Breast epithelium (tissue), 4 donors: ENCODE measurements at places on chromosomes 7 and 10. TPM values are rescaled to one million over a fixed set of nuclear protein-coding genes. Genes with fewer than 3 reads are reported as not detected.

The KCNH2 gene
- 0.29 TPM for total RNA-seq

The OR2A12 gene
- total RNA-seq = not detected

The CDC14C gene
- total RNA-seq = not detected

The SLC13A4 gene
- total RNA-seq = 0.32 TPM

The SYPL1 gene
- total RNA-seq = 96.2 TPM

The C10orf105 gene
- 0.29 TPM for total RNA-seq

The CALML3 gene
- total RNA-seq = not detected

The VWA2 gene
- 0.48 TPM for total RNA-seq

The TEX47 gene
- total RNA-seq = not detected

The CPN1 gene
- total RNA-seq = not detected

The TMEM236 gene
- 0.59 TPM for total RNA-seq

- H3K36me3 ChIP-seq = no peaks in the 10 kb centered on the region
- no peaks in the 10 kb centered on the region for H3K4me1 ChIP-seq
- DNase-seq = no peak
- no peak overlapping the region for H3K4me3 ChIP-seq
- H3K27me3 ChIP-seq = no peaks in the 10 kb centered on the region
Observed at GRCh38 chr7:14598978-14599377, 303.6 kb downstream of the DGKB start.

GRCh38 chr7:17043012-17043877 is 161.5 kb upstream of the AGR3 start:
- H3K4me3 ChIP-seq = no peak overlapping the region
- DNase-seq = no peak
- no peaks in the 10 kb centered on the region for H3K36me3 ChIP-seq
- H3K27ac ChIP-seq = peak overlapping the region; percentile 27
- H3K4me1 ChIP-seq = no peaks in the 10 kb centered on the region

- no peak overlapping the region for H3K4me3 ChIP-seq
- no peak overlapping the region for H3K27ac ChIP-seq
- H3K27me3 ChIP-seq = no peaks in the 10 kb centered on the region
- no peaks in the 10 kb centered on the region for H3K4me1 ChIP-seq
Observed at GRCh38 chr7:24318326-24318725, 34.3 kb downstream of the NPY start.

DNA sequence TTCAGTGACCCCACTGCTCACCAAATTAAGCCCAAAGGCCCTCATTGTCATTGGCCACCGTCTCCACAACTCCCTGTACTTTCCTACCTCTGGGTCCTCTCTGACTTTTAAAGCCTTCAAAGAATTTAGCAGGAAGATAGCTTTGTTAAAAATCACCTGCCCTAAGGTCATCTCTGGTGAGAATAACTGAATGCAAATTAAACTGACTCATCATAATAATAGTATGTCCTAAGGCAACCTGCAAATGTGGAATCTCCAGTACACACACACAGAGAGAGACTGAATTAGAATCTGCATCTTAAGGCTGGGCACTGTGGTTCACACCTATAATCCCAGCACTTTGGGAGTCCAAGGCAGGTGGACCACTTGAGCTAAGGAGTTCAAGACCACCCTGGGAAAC is 24.1 kb downstream of the OAT start:
- H3K27ac ChIP-seq = no peak overlapping the region
- H3K4me3 ChIP-seq = no peak overlapping the region
- no peaks in the 10 kb centered on the region for H3K27me3 ChIP-seq
- H3K4me1 ChIP-seq = no peaks in the 10 kb centered on the region
- DNase-seq = no peak

GRCh38 chr7:50596484-50596883 is 31.3 kb upstream of the DDC start:
- H3K36me3 ChIP-seq = no peaks in the 10 kb centered on the region
- DNase-seq = no peak
- no peaks in the 10 kb centered on the region for H3K27me3 ChIP-seq
- H3K4me1 ChIP-seq = no peaks in the 10 kb centered on the region
- no peak overlapping the region for H3K27ac ChIP-seq

DNA sequence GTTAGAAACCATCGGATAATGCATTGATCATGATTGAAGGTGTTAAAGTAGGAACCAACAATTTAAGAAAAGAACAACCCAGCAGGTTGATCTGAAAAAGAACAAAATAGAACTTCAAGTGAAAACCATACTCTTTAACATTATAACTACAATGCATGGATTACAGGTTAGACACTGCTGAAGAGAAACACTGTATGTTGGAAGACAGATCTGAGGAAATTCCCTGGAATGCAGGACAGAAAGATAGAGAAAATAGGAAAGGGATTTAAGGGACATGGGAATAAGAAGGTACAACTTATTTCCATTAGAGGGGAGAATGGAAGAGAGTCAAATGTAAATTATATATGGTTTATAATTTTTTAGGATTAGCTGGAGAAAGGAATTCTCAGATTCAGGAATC is 303.3 kb downstream of the DNAJB6 start:
- DNase-seq = no peak
- no peaks in the 10 kb centered on the region for H3K4me1 ChIP-seq
- H3K36me3 ChIP-seq = no peaks in the 10 kb centered on the region
- H3K27ac ChIP-seq = no peak overlapping the region
- H3K4me3 ChIP-seq = no peak overlapping the region

GRCh38 chr10:14253079-14253478 is 77.6 kb downstream of the FRMD4A start:
- H3K4me3 ChIP-seq = no peak overlapping the region
- DNase-seq = no peak
- H3K27me3 ChIP-seq = no peaks in the 10 kb centered on the region

- H3K4me1 ChIP-seq = peaks cover 18% of the 10 kb centered on the region
- H3K27ac ChIP-seq = peak overlapping the region; percentile 83
- no peaks in the 10 kb centered on the region for H3K36me3 ChIP-seq
- H3K4me3 ChIP-seq = no peak overlapping the region
Observed at GRCh38 chr10:113001599-113002448, 51.8 kb downstream of the TCF7L2 start.

GRCh38 chr7:1130021-1130990 is 29.7 kb downstream of the ZFAND2A start:
- no peaks in the 10 kb centered on the region for H3K4me1 ChIP-seq
- no peaks in the 10 kb centered on the region for H3K27me3 ChIP-seq
- DNase-seq = no peak

GRCh38 chr7:143929224-143929920 is 5.7 kb upstream of the OR2F2 start:
- no peaks in the 10 kb centered on the region for H3K36me3 ChIP-seq
- no peaks in the 10 kb centered on the region for H3K27me3 ChIP-seq
- H3K27ac ChIP-seq = no peak overlapping the region
- no peak for DNase-seq

DNA sequence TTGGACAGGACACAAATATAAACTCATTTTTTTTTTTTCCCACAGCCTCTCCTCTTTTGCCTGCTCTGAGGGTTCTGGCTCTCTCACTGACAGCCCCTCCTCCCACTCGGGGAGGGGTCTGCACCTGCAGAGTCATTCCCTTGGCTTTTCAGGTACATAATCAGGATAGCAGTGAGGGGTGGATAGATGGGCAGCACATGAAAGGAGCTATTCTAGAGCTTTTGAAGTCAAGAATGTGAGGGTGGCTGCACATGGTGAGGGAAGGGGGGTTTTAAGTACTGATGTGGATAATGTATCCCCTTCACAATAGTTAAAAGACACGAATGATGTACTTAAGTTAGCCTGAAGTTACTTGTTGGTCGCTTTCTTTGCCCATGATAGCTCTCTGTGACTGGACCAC is 76.2 kb downstream of the CFAP58 start:
- H3K4me3 ChIP-seq = no peak overlapping the region
- H3K27ac ChIP-seq = no peak overlapping the region

DNA sequence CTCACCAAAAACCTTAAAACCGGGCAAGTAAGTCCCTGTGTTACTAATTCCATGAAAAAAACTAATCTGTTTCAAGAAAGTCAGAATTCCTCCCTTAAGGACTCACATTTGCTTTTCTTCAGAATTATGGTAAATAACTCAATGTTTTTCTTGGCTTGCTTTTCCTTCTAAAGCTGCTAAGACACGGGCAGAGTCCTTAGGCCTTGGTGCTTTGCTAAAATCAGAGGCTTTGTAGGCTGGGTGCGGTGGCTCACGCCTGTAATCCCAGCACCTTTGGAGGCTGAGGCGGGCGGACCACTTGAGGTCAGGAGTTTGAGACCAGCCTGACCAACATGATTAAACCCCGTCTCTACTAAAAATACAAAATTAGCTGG is 32.0 kb downstream of the GNA12 start:
- H3K27me3 ChIP-seq = no peaks in the 10 kb centered on the region
- H3K36me3 ChIP-seq = no peaks in the 10 kb centered on the region
- peaks cover 5% of the 10 kb centered on the region for H3K4me1 ChIP-seq
- peak; percentile 2 for DNase-seq
- H3K4me3 ChIP-seq = peak overlapping the region; percentile 20

GRCh38 chr10:36771725-36772124 is 353.7 kb upstream of the ANKRD30A start:
- no peaks in the 10 kb centered on the region for H3K4me1 ChIP-seq
- no peak overlapping the region for H3K4me3 ChIP-seq
- H3K27ac ChIP-seq = no peak overlapping the region
- no peak for DNase-seq
- H3K27me3 ChIP-seq = no peaks in the 10 kb centered on the region
- no peaks in the 10 kb centered on the region for H3K36me3 ChIP-seq

DNA sequence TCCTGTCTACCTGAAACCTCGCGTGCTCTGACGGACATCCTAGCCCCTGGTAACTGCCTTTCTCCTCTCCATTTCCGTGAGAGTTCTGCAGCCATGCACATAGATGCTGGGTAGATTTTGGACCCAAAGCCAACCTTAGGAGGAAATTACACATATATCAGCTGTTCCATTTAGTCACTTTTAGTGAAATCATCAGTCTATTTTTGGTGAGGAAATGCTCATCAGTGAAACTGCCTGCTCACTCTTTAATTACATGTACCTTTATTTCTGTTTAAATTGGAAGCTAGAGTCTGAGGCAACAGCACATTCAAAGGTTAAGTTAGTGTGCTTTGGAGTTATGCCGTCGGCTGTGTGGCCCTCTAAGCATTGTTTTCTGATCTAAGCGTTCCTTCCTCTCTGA is 231.3 kb downstream of the WDR37 start:
- H3K27ac ChIP-seq = no peak overlapping the region
- no peak for DNase-seq
- H3K36me3 ChIP-seq = no peaks in the 10 kb centered on the region
- peaks cover 9% of the 10 kb centered on the region for H3K27me3 ChIP-seq
- no peaks in the 10 kb centered on the region for H3K4me1 ChIP-seq

- peak overlapping the region; percentile 84 for H3K4me3 ChIP-seq
- peak; percentile 64 for DNase-seq
- H3K27ac ChIP-seq = peak overlapping the region; percentile 99
- H3K36me3 ChIP-seq = no peaks in the 10 kb centered on the region
- peaks cover 2% of the 10 kb centered on the region for H3K4me1 ChIP-seq
- no peaks in the 10 kb centered on the region for H3K27me3 ChIP-seq
Observed at GRCh38 chr10:29734962-29735627, 100.3 kb upstream of the SVIL start.

GRCh38 chr7:88109612-88110011 is 110.2 kb downstream of the SRI start:
- H3K27ac ChIP-seq = no peak overlapping the region
- H3K27me3 ChIP-seq = no peaks in the 10 kb centered on the region
- no peaks in the 10 kb centered on the region for H3K36me3 ChIP-seq
- H3K4me1 ChIP-seq = no peaks in the 10 kb centered on the region

- no peak overlapping the region for H3K27ac ChIP-seq
- no peaks in the 10 kb centered on the region for H3K36me3 ChIP-seq
- DNase-seq = no peak
- H3K4me3 ChIP-seq = no peak overlapping the region
Observed at GRCh38 chr10:10477844-10478243, 539.8 kb upstream of the CELF2 start.

GRCh38 chr10:79948976-79949722 is at the start of gene SFTPD:
SFTPD (minus strand) TSS chr10:79949105; CDS start chr10:79946659, 2,446 bp downstream.
- no peak within 1 kb of the TSS for H3K27ac ChIP-seq
- H3K27me3 ChIP-seq = no peaks in the 10 kb centered on the region
- no peaks in the 10 kb centered on the region for H3K36me3 ChIP-seq
- no peaks in the 10 kb centered on the region for H3K4me1 ChIP-seq

DNA sequence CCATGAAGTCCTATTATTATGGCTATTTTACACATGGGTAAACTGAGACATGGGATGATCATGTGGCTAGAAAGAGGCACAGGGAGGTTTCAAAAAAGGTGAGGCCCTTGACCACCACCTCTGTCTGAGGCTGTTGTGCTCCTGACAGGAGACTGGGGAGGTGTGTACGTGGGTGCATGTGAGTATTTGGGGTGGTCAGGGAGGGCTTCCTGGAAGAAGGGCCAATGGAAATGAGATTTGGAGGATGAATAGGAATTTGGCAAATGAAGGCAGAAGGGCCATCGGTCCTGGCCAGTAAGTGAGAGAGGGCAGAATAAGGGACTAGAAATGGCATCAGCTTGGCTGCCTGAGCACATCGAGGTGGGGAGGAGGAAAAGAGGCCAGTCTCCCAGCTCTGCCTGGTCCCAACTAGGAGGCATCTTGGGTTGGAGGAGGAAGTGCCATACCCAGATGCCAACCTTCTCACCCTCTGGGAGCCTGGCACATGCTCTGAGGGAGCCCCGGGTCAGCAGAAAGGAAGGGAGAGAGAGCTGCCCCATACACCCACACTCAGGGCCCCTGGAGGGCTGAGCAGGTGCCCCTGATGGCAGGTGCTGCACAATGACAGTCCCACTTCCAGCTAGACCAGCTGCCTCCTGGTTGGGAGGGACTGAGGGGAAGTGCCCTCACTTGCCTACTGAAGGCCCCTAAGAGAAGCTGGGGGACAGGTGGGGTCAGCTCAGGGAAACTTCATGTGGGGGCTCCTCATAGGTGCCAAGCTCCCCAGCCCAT is 47.7 kb downstream of the CDH23 start:
- H3K4me3 ChIP-seq = no peak overlapping the region
- no peak overlapping the region for H3K27ac ChIP-seq
- no peaks in the 10 kb centered on the region for H3K27me3 ChIP-seq
- no peak for DNase-seq
- no peaks in the 10 kb centered on the region for H3K36me3 ChIP-seq

- no peaks in the 10 kb centered on the region for H3K27me3 ChIP-seq
- H3K4me1 ChIP-seq = no peaks in the 10 kb centered on the region
- H3K27ac ChIP-seq = no peak overlapping the region
- no peaks in the 10 kb centered on the region for H3K36me3 ChIP-seq
- no peak overlapping the region for H3K4me3 ChIP-seq
- DNase-seq = no peak
Observed at GRCh38 chr7:105935250-105935649, 27.8 kb upstream of the CDHR3 start.

GRCh38 chr10:78255796-78256638 is 222.4 kb downstream of the RPS24 start:
- peak; percentile 30 for DNase-seq
- H3K4me1 ChIP-seq = no peaks in the 10 kb centered on the region
- no peak overlapping the region for H3K27ac ChIP-seq
- H3K27me3 ChIP-seq = no peaks in the 10 kb centered on the region
- no peaks in the 10 kb centered on the region for H3K36me3 ChIP-seq
- H3K4me3 ChIP-seq = no peak overlapping the region
